CD4-positive, alpha-beta T cell treated with Interleukin-21 for 1 hour (primary cell): ENCODE measurements at places on chromosomes 6 and 20.

GRCh38 chr6:101088594-101088993 is 207.5 kb upstream of the ASCC3 start:
- DNase-seq, result no peak

GRCh38 chr6:75524322-75524972 is 30.8 kb upstream of the FILIP1 start:
- no peak for DNase-seq

DNA sequence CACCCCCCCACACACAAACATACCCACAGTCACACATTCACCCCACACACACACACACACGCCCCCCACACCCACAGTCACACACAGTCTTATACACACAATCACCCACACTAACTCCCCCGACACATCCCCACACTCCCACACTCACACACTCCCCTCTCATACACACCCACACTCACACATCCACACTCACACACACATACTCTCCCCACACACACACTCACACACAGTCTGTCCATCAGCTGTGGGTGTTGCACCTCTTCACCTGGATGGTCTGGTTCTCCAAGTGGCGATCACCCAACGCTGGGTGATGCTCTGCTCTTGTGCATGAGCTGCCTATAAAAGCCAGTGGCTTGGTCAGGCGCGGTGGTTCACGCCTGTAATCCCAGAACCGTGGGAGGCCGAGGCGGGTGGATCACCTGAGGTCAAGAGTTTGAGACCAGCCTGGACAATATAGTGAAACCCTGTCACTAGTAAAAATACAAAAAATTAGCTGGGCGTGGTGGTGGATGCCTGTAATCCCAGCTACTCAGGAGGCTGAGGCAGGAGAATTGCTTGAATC is 158.9 kb downstream of the SMOC2 start:
- DNase-seq, result no peak

- no peak for DNase-seq
Observed at GRCh38 chr6:125611573-125612344, 137.7 kb upstream of the HEY2 start.

- peak; percentile 19 for DNase-seq
Observed at GRCh38 chr6:4776493-4777393, 539 bp downstream of the CDYL start.
